CD4-positive, alpha-beta T cell treated with Interleukin-15 for 4 hours (primary cell): ENCODE measurements at places on chromosomes 3 and 15.

DNA sequence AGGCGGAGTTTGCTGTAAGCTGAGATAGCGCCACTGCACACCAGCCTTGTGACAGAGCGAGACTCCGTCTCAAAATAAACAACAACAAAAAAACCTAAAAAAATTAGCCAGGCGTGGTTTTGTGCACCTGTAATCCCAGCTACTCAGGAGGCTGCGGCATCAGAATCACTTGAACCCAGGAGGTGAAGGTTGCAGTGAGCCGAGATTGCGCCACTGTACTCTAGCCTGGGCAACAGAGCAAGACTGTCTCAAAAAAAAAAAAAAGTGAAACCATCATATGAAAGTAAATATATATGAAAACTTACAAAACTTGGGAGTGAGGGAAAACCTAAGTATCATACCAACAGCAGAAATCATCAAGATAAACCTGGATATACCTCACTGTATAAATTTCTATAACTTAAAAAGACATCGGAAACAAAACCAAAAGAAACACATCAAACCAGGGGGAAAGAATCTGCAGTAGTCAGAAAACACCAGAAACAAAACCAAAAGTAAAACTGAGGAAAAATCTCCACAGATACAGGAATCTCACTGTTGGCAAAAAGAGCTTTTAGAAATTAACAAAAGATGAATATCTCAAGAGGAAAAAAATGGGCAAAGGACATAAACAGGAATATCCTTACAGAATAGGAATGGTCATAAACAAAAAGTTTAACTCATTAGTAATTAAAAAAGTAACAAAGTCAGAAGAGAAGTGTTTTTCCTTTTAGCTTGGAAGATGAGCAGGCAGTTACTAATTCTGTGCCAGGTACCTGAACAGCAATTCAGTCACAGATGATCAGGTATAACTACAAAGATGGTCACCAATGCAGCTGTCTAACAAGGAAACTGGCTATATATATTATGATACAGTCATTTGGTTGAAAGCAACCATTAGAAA, 41.3 kb downstream of the ETV5 start:
- DNase-seq: no peak

DNA sequence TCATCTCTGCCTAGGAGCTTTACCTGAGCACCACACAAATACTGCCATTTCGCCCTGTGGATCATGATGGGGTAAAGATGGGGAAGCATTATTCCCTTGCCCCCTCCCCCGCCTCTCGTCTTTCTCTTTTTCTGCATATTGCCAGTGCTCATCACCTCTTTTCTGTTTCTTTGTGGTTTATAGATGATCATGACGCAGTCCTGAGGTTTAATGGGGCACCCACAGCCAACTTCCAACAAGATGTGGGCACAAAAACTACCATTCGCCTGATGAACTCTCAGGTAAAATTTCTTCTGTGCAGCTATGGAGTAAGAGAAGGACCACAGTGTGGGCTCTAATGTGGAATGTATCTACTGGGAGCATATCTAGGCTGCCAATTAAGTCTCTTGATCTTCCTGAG, 88.2 kb downstream of the RPL39L start:
- DNase-seq: no peak

DNA sequence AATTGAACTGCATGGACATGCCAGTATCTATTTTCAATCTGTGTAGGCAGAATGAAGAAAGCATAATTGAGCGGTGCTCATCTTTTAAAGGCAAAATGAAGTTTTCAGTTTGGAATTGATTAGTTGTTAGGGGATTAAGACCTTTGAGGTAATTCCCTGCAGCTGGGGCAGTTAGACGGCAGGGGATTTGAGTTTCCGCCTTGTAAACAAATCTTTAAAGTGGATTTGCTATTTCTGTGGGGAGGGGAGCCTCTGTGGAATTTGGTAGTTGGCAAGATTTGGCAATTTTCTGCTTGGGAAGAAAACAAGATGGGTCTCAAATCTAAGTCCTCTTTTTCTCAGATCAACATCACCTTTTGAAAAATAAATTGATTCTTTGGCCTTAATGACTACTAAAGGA, 212.5 kb upstream of the CNTN6 start:
- no peak for DNase-seq

- DNase-seq: peak; percentile 6
These were observed 305.9 kb downstream of the CACNA2D3 start for GRCh38 chr3:54427941-54428871.

GRCh38 chr3:179961071-179961702, 75.5 kb downstream of the PEX5L start:
- DNase-seq: no peak

DNA sequence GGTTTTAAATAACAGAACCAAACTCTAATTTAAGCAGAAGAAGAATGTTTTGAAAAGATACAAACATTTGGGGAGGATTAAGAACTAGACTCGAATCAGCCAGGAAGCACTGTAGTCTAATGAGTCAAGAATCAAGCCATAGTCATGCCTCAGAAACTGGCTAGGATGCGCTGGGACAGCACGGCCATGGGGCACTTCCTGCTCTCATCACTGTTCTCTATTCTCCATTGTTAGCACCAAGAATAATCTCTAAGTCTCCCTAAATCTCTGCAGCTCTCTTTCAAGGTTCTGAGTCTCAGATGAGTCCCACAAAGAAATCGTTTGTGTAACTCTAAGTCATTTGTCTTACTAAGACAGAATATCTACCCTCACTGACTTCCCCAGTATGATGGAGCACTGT, 399.0 kb upstream of the KCNMB2 start:
- DNase-seq: no peak

GRCh38 chr3:51371943-51372557, 13.0 kb upstream of the MANF start:
- peak; percentile 65 for DNase-seq

GRCh38 chr15:100940767-100941379, 21.7 kb downstream of the LRRK1 start:
- no peak for DNase-seq

DNA sequence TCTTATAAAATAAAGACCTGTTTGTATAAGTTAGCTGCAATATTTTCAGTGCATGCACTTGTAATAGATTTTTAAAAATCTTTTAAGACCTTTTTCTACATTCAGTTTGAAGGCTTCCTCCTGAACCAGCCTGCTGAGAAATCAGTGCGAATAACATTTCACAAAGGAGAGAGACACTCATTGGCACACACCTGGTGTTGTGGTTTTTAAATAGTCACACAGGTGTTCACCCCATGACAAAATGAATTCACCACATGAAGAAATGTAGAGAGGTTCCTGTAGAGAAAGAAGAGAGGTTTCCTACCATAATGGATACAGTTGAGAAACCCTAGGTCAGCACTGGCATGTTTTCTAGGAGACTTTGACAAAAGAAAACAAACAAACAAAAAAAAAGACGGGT, 237.3 kb downstream of the CNTN6 start:
- DNase-seq: no peak

- DNase-seq: no peak
These were observed 86.5 kb upstream of the PFN2 start for GRCh38 chr3:150057227-150057626.

- no peak for DNase-seq
These were observed 746.3 kb downstream of the FHIT start for GRCh38 chr3:60504827-60505457.

DNA sequence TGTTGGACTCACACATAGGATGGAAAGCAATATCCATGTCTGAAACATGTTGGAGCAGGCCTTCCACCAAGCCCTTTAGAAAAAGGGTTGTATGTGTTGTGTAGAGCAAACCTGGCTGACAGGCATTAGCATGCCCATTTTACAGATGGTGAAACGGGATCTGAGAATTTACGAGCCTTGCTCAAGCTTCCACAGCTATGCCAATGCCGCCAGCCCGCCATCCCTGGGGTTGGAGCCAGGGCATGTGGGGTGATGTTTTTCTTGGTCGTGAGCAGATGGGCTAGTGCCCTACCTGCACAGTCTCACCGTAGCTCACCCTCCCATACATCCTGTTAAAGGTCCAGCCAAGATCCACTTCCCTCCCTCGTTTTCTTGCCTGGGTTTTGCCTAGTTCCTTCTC, 97.5 kb upstream of the TLE3 start:
- DNase-seq: no peak

DNA sequence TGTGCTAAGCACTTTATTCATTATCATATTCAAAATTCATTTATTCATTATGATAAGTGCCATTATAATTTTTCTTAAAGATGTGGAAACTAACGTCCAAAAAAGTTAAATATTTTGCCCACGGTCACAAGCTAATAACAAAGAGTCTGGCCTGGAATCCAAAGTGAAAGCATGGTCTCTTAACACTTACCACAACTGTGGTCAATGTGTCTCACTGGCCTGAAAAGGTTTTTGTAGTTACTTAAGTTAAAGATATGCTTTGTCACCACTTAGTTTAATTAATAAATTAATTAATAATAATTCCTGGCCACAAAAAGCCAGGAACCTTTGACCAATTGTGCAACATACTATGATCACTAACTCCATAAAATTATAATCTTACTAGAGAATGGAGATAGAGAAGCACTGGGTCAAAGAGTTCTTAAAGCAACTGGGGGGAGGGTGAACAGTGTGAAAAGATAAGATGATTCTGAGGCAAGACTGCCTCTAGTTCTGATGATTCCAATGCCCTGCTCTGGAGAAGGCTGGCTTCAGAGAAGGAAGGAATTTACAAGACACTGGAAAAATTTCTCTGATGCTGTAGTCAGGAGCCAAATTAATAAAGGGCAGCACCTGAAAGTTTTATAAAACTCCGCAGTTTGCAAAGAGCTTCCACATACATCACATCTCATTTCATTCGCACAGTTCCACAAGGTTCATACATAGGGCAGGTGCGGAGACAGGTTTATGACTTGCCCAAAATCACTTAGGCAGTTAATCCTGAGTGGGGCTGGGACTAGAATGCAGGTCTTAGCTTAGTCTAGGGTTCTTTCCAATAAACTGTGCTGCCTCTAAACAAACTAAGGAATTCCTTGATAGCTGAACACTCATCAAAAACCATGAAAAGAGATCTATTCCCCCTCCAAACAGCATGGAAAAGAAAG, 32.5 kb downstream of the NPTN start:
- no peak for DNase-seq

- peak; percentile 13 for DNase-seq
These were observed 69.0 kb downstream of the TIGIT start for GRCh38 chr3:114362815-114363214.

- DNase-seq: no peak
These were observed 644.6 kb downstream of the CADM2 start for GRCh38 chr3:85603378-85603777.

DNA sequence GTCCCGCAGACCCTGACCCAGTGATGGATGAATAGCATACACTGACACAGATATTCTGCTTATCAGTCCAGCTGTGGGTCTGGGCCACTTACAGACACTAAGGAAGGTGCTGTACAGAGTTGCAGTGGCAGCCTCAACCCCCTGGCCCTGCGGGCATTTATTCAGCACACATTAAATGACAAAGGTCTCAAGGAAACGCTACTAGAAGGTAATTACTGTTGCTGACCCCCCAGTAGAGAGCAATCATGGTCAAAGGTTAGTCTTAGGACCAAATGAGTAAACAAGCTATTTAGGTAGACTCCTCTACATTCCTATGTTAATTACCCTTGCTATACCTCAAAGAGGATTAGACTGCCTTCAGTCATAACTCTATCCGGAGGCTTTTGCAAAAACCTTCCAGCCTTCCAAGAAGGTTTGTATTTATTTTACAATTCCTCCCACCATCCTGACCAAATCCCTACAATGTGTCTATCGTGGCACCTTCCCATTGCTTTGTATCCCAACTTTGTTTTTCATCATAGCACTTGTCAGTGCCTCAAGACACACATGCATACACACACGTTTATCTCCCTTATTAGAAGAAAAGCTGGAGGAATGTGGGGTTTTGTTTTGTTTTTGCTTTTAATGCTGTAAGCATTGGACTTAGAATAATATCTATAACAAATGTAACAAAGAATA, 227.9 kb downstream of the PYDC2 start:
- no peak for DNase-seq

DNA sequence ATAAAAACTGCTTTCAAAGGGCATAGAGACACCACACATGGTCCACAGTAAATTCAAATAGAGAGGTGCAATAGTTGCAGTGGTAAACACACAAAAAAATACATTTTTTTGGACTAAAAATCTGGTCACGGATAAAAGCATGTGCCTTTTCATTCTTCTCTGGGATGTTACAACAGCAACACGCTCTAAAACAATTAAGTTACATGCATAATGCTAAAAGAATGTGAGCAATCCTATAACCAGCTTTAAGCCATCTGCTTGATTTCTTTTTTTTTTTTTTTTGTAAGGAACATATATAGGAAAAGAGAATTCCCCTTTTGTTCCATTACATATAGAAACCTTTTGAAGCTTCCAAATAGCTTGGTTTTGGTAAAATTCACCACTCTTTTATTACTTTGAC, 20.0 kb downstream of the WNT5A start:
- DNase-seq: no peak

DNA sequence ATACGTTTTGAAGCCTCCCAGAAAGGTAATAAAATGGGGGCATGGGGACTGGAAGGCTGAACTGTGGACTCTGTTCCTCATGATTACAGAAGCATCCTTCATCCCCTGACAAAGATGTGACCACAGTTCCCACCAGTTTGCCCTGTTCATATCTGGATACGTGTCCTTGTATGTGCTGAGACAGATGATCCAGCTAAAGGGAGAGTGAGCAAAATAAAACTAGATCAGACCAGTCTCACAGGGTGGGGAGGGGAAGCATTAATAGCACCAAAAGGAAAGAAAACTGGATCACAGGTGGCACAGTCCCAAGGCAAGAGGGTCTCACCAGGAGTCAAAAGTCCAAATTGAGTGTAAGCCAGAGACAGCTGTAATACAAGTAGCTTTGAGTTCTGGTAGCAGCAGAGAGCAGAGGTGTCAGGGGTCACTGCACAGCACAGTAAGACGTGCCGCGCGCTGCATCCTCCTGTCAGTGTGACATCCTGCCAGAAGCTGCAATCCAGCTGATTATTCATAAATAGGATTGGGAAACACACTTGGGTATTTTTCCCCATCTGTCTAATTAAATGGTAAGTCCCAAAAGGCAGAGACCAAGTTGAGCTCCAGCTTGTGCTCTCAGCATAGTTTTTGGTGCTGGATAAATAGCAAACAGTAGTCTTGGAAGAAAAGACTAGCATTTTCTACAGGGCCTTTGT, 560.0 kb upstream of the CFAP20DC start:
- DNase-seq: no peak

GRCh38 chr15:29312387-29312786, 42.8 kb upstream of the NSMCE3 start:
- no peak for DNase-seq

- peak; percentile 39 for DNase-seq
These were observed 402.2 kb upstream of the CFAP20DC start for GRCh38 chr3:59451800-59452746.

- no peak for DNase-seq
These were observed 5.9 kb downstream of the MESP2 start for GRCh38 chr15:89781891-89782618.

- DNase-seq: no peak
These were observed 158.7 kb downstream of the USP13 start for GRCh38 chr3:179811321-179812095.

- no peak for DNase-seq
These were observed 13.1 kb upstream of the VIPR1 start for GRCh38 chr3:42489116-42489936.
